Activated CD4-positive, alpha-beta T cell treated with anti-CD3 and anti-CD28 coated beads, Interleukin-2, amount 10 ng/mL, durations not matched to agents 24 days and 14 days (primary cell): ENCODE measurements at places on chromosomes 1 and 21. TPM values are rescaled to one million over a fixed set of nuclear protein-coding genes. Genes with fewer than 3 reads are reported as not detected.

The GJB3 gene
- not detected in 2 replicates for total RNA-seq

DNA sequence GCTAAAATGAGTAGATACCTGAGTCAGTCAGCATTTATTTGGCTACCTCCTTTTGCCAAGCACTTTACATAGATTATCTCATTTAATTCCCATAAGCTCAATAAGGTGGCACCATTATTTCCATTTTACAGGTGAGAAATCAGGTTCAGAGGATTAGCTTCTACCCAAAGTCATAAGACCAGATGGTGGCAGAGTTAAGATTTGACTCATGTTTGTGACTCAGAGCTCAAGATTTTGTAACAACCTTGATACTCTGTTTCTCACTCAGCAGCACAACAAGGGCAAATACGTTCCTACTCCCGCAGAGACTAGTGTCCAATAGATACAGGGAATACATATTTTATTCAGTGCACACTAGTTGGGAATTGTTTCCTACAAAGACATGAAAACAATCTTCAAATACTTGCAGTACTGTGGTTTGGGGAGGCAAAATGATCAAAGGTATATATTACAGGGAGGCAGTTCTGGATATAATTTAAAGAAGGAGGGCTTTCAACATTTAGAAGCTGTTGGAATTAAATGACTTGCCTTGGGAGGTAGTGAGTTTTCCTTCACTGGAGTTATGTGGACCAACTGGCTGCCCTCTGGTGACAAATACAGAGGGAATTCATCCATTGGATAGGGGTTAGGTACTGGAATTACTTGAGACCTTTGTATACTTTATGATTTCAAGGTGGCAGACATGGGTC lies 3.6 kb downstream of the LEPR start:
- DNase-seq, result peak; percentile 65

DNA sequence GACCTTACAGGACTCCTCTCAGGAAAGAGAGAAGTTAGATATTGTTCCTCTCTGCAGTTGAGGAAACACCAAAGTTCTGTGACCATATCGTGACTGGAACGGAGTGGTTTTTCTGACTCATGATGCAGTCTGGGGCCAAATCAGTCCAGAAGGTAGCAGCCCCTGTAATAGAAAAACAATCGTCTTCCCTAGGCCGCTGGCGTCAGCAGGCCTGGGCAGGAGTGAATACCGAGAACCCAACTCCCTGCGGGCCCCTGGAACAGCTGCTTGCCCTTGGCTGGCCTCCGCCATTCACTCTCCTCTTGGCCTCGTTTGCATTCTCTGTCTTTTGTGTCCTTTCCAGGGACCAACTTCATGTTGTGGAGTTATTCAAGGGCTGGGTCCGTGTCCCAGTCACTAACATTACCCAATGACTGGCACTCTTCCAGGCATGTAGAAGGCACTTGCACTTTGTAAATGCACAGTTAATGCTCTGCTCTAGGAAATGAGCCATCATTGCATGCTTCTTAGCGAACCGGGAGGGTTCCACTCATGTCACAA lies 10.9 kb upstream of the CD101 start:
- DNase-seq, result no peak

DNA sequence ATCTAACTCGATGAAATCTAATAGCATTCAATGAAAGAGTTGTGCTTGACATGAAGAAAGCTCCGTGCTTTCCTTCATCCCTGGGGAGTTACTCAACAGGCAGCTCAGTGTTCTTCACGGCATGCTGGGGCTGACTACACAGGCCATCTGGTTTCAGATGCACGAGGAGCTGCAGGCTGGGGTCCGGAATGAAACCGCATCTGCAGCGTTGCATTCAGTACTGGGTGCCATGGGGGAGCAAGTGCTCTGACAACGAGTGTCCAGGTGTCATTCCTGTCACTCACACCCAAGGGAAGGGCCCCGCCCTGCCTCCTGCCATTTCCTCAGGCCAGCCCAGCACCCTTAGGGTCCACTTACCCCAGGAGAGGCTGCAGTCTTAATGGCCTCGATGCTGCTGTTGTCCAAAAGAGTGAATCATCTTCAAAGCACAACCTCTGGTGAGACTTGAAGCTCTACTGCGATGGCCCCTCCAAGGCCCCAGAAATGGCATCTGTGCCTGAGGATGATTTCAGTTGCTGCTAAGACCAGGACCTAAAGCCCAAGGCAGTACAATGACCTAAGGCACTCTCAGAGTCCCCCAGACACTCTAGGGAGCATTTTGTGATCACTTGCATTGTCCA lies 61.4 kb downstream of the STUM start:
- no peak for DNase-seq

GRCh38 chr1:24322470-24323177 lies 3.5 kb downstream of the GRHL3 start:
- DNase-seq, result no peak

DNA sequence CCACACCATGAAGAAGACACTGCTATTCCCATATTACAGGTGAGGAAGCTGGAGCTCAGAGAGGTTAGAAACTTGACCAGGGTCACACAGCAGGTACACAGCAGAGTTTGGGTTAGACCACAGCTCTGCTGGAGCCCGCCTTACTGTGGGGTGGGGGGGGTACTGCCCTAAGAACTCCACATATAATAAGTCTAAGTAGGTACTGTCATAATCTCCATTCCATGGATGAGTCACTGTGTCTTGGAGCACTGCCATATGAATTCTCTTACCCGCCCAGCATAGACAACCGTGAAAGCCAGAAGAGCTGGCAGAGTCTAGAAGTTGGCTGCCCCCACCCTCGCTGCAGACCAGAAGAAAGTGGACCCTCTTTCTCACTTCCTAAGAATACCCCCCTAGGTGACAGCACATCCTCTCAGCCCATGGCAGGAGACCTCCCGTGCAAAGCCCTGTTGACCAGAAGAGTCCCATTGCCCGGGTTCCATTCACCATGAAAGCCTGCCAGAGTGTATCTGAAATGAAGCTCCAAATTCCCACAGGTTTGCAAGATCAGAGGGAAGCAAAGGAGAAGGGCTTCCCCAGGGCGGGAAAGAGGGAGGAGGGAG lies 5.2 kb upstream of the PLA2G2D start:
- no peak for DNase-seq
